Stimulated activated CD4-positive, alpha-beta T cell treated with anti-CD3 and anti-CD28 coated beads, Interleukin-2, amount 100 ng/mL, for 4 hours (primary cell): ENCODE measurements at places on chromosomes 12 and 14.
A peak's percentile ranks its signal among the peaks of the same experiment; 100 is the strongest.

GRCh38 chr14:68968051-68968450 is 11.1 kb downstream of the ACTN1 start:
- DNase-seq = peak; percentile 64

- DNase-seq = no peak
Observed at GRCh38 chr14:80271389-80271788, 60.1 kb upstream of the DIO2 start.

GRCh38 chr12:69570545-69571399 is 14.5 kb upstream of the CCT2 start:
- peak; percentile 58 for DNase-seq

DNA sequence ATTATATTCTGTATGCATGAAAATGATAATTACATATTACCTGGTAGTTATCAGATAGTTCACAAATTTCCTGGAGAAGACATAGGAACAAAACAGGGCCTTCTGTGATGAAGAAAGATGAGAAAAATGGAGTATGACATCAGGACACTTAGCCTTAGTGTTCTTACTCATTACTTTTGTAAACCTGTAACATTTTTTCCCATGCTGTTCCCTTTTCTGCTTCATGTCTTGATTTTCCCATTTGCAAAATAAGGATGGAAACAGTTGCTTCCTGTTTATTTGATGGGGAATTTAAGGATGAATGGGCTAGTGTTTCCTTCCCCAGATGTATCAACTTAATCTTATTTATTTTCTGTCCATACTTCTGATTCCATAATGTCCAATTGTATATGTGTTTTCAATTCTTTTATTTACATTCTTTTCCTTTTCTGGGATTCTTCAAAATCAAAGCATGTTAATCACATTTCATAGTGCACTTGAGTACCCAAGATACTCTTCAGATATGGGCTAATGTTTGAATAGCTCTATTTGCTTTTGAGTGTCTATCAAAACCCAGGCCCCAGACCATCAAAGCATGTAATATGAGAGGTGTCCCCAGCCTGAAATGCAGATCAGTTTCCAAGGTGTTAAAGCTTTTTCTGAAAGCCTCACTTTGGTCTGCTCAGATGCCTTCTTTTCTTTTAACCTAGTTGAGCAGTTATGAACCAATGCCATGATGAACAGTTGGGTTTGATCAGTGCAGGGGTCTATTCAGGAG is 260.5 kb downstream of the RAD51B start:
- no peak for DNase-seq

DNA sequence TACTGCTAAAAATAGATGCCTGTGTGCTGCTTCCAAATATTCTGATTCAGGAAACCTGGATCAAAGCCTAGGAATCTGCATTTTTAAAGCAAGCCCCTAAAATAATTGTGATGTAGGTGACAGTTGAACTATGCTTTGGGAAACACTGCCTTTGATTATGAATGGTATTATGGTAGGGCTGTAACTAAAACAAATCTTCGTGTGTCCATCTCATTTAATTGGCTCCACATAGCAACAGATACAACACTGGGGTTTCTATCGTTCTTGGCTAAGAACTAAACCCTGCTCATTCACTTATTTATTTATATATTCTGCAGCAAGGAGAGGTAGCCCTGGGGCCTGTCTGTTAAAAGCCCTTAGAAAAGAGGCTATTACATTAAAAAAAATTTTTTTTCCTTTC is 23.0 kb upstream of the ITGA5 start:
- DNase-seq = no peak

DNA sequence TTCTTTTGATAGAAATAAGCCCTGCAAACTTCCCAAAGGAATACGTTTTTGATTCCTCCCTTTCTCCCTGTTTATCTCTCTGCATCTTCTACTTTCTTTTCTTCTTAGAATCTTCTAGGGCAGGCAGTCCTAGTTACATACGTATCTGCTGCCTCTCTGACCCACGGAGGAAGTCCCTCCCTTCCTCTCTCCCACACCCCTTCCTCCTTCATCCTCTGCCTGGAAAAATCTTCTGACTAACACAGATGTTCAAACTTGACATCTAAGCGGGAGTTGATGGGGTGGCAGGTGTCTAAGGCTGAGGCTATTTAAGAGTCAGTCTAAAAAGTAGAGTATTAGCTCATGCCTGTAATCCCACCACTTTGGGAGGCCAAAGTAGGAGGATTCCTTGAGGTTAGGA is 88.6 kb downstream of the MAP1LC3B2 start:
- DNase-seq = no peak

DNA sequence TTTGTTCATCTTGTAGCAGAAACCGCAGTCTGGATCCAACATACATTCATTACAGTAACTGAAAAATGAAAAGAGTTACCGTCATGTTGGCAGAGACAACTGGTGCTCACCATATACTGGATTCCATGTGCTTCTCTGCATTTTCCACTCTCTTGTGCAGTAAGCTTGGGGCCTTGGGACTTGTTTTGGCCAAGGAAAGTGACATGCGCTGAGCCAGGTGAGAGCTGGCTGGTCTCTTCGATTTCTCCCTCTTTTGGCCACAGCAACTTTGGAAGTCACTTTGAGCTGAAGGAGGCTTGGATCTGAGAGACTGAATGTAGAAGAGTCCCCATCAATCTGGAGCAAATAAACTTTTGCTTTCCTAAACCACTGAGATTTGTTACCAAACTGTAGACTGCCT is 210.6 kb upstream of the ABCD2 start:
- no peak for DNase-seq

GRCh38 chr12:64042911-64043310 is 179.2 kb downstream of the KICS2 start:
- no peak for DNase-seq

GRCh38 chr14:65847075-65847847 is 434.7 kb downstream of the FUT8 start:
- DNase-seq = peak; percentile 45

- DNase-seq = no peak
Observed at GRCh38 chr14:82879949-82880535, 1346.4 kb upstream of the SEL1L start.

GRCh38 chr12:117067638-117068037 is 31.6 kb downstream of the TESC start:
- no peak for DNase-seq

GRCh38 chr12:90254796-90255195 is 546.2 kb upstream of the ATP2B1 start:
- no peak for DNase-seq

- no peak for DNase-seq
Observed at GRCh38 chr14:61343471-61343870, 22.1 kb downstream of the PRKCH start.

DNA sequence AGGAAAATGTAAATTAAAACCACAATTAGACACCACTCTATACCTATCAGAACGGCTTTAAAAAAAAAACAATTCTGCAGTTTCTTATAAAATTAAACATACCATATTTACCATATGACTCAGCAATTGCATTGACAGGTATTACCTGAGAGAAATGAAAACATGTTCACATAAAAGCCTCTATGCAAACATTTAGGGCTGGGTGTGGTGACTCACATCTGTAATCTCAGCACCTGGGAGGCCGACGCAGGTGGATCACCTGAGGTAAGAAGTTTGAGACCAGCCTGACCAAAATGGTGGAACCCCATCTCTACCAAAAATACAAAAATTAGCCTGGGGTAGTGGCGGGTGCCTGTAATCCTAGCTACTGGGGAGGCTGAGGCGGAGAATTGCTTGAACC is 41.1 kb downstream of the SPTB start:
- no peak for DNase-seq

DNA sequence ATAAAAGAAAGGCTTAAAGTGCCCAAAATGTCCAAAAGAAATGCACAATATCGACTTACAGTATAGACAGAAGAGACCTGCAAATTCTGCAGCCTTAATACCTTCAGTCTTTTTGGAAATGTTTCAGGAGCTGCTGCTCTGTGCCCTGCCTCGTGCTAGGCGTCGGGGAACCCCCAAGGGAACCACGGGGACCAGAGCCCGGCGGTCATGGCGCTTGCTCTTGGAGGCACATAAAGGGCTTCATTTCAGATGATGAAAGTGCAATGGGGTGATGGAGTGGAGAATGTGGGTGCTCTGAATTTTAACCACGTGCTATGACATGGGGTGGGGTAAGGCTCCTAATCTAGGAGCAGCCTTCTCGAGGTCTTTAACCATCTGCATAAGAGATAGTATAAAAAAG is 14.8 kb upstream of the AACS start:
- no peak for DNase-seq

DNA sequence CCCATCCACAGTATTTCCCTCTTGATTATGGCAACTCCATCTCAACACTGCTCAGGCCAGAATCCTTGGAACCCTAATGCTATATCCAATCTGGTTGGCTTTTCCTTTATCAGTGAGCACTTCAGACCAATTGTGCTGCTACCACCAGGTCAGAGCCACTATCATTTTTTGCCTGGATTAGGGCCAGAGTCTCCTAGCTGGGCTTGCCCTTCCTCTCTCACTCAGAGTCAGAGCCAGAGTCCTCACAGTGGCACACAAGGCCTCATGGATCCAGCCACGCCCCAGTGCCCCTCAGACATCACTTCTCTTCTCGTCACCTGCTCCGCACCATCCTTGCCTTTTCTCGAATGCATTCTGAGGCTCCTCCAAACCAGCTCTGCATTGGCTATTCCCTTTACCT is 211.1 kb downstream of the ANO6 start:
- no peak for DNase-seq

- no peak for DNase-seq
Observed at GRCh38 chr12:115811045-115811444, 466.4 kb downstream of the MED13L start.

- DNase-seq = no peak
Observed at GRCh38 chr12:27595231-27595642, 71.2 kb downstream of the PPFIBP1 start.

DNA sequence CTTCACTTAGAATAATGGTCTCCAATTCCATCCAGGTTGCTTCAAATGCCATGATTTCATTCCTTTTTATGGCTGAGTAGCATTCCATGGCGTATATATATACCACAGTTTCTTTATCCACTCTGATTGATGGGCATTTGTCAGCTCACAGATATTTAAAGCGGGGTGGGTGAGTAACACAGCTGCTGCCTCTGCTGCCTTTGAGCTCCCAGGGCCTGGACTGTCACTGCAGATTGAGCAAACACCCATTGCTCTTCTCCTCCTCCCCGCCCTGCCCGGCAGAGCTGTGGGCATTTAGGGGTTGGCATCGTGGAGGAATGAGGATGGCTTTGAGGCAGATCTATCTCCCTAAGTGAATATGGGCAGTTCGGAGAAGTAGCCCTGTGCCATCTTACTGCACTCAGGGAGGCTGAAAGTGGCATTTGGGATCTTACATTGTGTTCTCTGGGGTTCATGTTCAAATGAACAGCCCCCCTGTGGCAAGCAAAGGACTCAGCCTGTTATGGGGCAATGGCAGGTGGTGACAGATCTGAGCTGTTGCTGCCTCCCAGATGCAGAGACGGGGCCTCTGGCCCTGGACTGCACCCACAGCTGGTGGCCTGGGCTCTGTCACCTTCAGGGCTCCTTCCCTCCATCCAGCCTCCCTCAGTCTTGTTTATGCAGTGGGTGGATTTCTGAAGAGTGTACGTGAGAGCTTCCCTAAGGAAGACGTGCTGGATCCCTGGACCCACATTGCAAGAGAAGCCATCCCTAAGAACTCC is 4.9 kb downstream of the RFLNA start:
- no peak for DNase-seq

DNA sequence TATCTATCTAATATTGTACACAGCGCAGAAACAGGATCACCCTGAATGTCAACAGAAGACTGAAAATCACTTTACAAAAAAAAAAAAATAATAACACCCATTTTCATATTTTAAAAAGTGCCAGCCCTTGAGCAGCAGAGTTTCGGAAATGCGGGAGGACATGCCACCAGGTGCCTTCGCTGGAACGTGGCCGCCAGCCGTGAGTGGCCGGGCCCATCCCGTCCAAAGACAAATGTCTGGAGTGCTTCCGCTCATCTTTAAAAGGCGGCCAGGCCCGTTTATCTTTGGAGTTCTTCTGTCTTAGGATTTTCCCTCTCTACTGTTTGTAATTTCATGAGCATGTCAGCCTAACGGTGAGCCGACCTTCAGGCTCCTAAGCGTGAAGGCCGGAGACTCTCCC is 43.5 kb downstream of the LRTM2 start:
- DNase-seq = no peak

GRCh38 chr14:95725685-95726336 is 11.9 kb upstream of the TCL1A start:
- DNase-seq = no peak

GRCh38 chr12:4817880-4818279 is 91.8 kb upstream of the KCNA1 start:
- DNase-seq = no peak

GRCh38 chr12:43761500-43761899 is 2.7 kb downstream of the IRAK4 start:
- DNase-seq = no peak

- DNase-seq = no peak
Observed at GRCh38 chr12:47107926-47108325, 28.2 kb upstream of the AMIGO2 start.

DNA sequence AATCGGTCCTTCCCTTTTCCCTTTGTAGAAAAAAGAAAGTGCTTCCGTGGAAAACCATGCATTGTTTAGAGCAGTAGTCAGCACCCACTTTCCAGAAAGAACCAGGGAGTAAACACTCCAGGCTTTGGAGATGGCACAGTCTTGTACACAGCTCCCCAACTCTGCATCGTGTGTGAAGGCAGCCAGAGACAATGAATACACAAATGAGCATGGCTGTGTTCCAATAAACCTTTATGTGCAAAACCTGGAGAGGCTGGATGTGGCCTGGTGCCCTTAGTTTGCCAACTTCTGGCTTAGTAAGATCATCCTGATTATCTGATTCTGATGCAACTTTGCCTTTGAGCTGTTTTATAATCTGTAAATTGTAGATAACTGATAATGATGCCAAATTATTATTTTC is 463.4 kb upstream of the TMEM132C start:
- DNase-seq = no peak

DNA sequence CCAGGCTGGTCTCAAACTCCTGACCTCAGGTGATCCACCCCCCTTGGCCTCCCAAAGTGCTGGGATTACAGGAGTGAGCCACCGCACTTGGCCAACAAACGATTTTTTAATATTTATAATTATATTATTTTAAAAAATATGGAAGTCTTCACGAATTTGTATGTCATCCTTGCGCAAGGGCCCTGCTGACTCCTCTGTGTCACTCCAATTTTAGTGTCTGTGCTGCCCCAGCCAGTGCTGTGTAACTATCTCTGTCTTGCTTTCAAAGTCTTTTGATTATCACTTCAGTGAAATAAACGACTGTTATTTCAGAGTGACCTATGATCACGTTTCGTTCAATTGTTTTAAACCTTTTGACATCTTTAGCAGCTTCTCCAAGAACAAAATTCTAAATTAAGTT is 13.1 kb upstream of the MMP17 start:
- no peak for DNase-seq

DNA sequence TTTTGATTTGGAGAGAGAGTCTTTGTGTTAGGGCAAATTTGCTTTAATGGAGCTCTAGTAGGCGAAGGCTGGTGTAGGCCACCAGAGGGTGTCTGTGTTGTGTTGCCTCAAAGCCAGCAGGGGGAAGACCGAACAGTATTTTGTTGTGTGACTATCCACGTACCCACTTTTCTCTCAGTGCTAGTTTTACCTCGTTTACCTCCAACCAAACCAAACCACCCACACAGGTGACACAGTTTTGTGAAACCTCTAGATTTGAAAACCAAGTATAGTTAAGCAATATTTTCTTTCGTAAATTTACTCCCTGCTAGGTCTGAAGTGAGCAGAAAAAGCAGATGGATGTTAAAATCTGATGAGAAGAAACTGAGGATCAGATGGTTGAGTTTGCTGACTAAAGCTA is 36.3 kb upstream of the NPFF start:
- peak; percentile 31 for DNase-seq

- no peak for DNase-seq
Observed at GRCh38 chr12:78018939-78019338, 188.2 kb downstream of the NAV3 start.
